Body of pancreas (tissue), 4 donors: ENCODE measurements at places on chromosomes 11 and 22.
A peak's percentile ranks its signal among the peaks of the same experiment; 100 is the strongest.

GRCh38 chr11:76624500-76625379, 45.8 kb downstream of the LRRC32 start:
- DNase-seq, result no peak
- H3K27ac ChIP-seq, result no peak overlapping the region
- no peaks in the 10 kb centered on the region for H3K4me1 ChIP-seq

DNA sequence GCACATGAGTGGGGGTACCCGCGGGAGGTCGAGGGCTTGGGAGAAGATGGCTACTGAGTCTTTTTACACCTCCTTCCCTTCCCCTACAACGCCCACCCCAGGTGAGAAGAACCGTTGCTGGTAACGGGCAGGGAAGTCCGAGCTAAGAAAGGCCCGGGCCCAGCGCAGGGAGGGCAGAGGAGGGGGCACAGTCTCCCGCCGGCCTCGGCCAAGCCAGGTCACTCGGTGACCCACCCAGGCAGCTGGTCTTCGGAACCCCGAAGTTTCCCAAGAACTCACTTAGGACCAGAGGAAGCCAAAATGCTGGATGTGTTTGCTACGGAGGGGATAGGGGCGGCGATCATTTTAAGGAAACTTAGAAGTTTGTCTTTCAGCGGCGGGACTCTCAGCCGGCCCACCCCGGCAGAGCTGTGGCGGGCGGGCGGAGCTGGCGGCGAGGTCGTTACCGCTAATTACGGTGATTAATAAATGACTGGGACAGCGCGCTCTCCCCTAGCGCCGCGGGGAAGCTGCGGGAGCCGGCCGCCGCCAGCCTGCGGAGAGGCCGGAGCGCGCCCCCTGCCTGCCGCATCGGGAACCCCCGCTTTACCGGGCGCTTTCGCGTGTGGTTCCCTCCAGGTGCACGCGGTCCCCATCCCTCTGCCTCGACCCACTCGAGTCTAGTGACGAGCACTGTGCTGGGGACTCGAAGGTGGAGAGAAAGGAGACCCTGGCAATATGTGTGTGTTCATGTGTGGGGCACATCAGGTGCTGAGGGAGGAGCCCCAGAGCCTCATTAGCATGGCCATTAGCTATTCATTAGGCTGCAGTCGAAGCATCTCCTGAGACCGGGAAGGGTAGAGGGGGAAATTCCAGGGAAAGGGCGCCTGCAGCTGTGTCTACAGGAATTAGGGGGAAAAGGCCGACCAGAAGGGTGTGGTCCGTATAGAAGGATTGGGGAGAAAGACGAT, 945 bp downstream of the ROBO3 start:
- DNase-seq, result peak; percentile 47
- no peak overlapping the region for H3K4me3 ChIP-seq
- no peak overlapping the region for H3K27ac ChIP-seq
- no peaks in the 10 kb centered on the region for H3K36me3 ChIP-seq

DNA sequence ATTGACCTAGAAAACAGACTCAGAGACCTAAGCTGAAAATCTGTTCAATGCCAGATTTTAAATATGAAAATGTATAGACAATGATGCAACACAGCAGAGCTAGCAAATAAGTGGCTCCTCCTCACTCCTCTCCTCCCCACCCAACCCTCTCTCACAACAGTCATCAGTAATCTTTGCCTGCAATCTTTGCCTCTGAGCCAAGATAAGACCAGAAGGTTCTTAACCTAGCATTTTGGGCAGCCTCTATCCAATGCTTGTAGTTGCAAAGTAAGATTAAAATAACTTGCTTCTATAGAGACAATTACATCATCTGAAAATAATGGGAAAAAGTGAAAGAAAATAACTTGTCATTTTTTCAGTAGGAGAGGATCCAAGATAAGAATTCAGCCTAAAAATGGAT, 117.3 kb downstream of the PARVA start:
- H3K36me3 ChIP-seq, result no peaks in the 10 kb centered on the region
- DNase-seq, result no peak
- no peak overlapping the region for H3K4me3 ChIP-seq

DNA sequence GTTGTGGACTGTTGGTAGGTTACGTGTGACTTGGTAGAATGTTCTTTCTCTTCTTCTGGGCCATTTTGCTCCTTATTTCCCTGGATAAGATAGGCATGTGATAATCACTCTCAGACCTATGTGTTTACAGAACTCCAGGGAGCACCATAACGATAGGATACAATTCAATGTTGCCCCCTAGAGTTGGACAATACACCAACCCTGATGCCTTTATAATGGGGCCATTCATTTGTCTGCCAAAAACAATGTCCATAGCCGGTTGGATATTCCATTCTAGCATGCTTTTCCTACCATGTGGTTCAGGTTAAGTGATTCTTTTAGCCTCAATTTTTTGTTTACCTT, 60.5 kb downstream of the APIP start:
- DNase-seq, result no peak
- no peaks in the 10 kb centered on the region for H3K4me1 ChIP-seq
- no peaks in the 10 kb centered on the region for H3K27me3 ChIP-seq
- no peak overlapping the region for H3K27ac ChIP-seq

DNA sequence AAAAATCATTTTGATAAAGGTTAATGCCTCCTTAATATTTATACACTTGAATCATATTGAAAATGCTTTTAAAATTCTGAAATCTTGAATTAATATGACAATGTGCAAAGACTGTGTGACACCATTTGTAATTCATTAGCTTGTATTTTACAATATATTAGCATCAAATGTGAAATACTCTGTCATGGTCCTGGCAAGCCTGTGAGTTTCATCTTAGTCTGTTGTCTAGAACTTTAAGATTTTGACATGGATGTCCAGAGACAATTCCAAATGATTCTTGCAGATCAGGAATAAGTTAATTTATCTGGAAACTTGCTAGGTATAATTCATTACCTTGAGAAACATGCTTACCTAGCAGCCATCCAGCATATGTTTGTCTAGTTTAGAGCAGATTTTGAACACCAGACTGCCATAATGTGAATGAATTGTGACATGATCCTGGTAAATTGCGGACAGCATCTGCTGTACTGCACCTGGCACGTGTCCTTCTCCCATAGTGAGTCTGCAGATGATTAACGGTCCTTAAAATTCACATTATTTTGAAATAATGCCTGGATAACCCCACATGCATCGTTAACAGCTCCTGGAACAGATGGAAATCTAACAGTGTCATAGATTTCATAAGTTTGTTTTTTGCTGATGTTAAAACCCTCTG, 34.5 kb upstream of the DEUP1 start:
- DNase-seq, result no peak
- no peaks in the 10 kb centered on the region for H3K36me3 ChIP-seq
- H3K27ac ChIP-seq, result no peak overlapping the region
- no peaks in the 10 kb centered on the region for H3K4me1 ChIP-seq
- H3K27me3 ChIP-seq, result no peaks in the 10 kb centered on the region
- H3K4me3 ChIP-seq, result no peak overlapping the region

GRCh38 chr11:17986711-17987220, 26.1 kb downstream of the SERGEF start:
- no peaks in the 10 kb centered on the region for H3K27me3 ChIP-seq
- no peak overlapping the region for H3K27ac ChIP-seq
- H3K4me1 ChIP-seq, result peaks cover 18% of the 10 kb centered on the region
- no peak for DNase-seq

- H3K27ac ChIP-seq, result no peak overlapping the region
- no peaks in the 10 kb centered on the region for H3K27me3 ChIP-seq
- no peak for DNase-seq
- H3K4me1 ChIP-seq, result no peaks in the 10 kb centered on the region
These were observed 8.0 kb downstream of the PATE2 start for GRCh38 chr11:125770583-125770982.

DNA sequence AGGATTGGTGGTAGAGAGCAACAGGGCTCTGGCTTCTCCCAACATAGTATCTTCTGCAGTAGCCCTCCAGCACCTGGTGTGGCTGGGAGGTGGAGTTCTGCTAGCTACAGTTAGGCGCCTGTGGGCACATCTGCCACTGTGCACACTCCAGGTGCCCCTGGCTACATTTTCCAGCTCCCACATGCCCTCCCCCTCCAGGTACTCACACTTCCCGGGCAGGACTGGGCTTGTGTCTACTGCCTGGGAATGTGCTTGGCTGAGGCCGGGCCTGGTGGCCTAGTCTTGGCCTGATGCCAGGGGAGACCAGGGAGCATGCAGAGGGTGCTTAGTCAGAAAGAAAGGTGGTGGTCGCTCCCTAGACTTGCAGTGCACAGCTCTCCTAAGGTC, 15.8 kb downstream of the PHLDB1 start:
- H3K4me3 ChIP-seq, result no peak overlapping the region
- no peak for DNase-seq
- peaks cover 41% of the 10 kb centered on the region for H3K4me1 ChIP-seq
- peak overlapping the region; percentile 76 for H3K27ac ChIP-seq

DNA sequence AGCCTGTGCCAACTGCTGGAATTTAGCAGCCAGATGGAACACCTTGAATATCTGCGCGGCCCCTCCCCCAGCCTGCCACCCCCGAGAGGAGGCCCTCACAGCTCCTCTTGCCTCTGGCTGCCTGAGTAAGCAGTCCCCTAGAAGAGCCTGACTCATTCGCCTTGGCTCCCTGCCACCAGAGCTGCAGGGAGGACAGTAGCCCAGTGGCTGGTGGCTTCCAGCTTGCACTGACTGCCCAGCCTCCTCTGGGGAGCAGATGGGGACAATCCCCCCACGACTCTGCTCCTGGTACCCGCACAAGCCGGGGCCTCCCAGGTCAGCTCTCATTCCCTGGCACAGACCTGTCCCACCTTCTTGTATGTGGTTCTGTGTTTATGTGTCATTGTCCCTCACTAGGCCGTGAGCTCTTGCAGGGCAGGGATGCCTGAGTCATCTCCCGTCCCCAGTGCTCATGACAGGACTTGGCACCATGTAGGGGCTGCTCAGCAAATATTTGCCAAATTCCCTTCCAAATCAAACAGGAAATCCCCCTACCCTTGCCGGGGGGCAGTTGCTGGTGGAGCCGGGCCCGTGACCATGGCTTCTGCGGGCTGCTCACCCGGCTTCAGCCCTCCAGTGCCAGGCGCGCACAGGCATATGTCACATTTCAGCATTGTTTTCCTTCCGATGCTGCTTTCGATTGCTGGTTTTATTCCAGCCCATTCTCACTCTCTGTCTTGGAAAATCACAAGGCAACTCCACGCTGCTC, 43.6 kb downstream of the CACNG2 start:
- DNase-seq, result peak; percentile 86
- peak overlapping the region; percentile 64 for H3K27ac ChIP-seq
- H3K27me3 ChIP-seq, result no peaks in the 10 kb centered on the region
- H3K4me3 ChIP-seq, result no peak overlapping the region
